ENCODE measurements at places on chromosomes 16 and 17.

DNA sequence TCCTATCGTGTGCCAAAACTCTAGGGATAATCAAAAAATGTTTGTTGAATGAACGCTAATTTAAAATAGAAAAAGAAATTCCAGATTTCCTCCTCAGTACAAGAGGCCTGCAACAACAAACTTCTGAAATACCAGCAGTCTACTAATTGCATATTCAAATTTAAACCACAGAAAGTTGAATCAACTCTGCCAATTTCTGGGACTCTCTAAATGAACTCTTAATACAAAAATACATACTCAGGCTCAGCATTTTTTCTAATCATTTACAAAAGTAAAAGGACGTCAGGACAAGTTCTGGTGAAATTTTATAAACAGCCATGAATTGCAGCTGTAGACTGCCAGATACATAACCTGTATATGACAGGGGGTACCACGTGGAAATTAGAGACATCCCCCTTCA lies 49.0 kb downstream of the KANSL1 start:
- DNase-seq = no peak

- DNase-seq = no peak
Observed at GRCh38 chr17:34235389-34236028, 19.6 kb upstream of the CCL2 start.

- DNase-seq = no peak
Observed at GRCh38 chr17:45628019-45628418, 137.5 kb upstream of the PLEKHM1 start.

DNA sequence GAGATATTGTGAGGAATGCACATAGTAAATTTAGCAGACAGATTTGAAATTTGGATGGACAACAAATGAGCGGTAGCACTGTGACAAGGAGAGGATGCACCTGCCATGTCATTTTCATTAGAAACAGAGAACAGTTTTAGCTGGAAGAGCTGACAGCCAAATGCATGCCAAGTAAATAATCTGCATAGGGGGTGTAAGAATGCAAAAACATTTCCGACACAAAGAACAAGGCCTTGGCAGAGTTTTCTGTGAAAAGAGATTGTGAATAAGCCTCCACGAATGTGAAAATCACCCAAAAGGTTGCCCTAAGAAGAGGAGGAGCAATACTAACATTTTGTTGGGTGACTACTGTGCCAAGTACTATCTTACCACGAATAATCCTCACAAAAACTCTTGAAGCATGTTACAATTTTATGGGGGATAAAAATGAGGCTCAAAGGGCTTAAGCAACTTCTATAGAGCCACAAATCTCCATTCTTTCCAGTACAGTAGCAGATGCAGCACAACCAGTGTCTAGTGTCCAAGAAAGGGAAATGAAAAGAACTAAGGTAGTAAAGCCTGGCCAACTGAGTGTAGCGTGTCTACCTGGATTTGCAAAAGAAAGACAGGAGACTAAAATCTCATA lies 28.3 kb downstream of the TMEM100 start:
- DNase-seq = no peak

GRCh38 chr16:88838566-88838965 lies 18.2 kb downstream of the GALNS start:
- DNase-seq = no peak

All from fibroblast of villous mesenchyme (primary cell).